ENCODE measurements at places on chromosomes 11 and 22.

GRCh38 chr11:130850185-130850944 lies 65.9 kb downstream of the SNX19 start:
- DNase-seq, result no peak

- no peak for DNase-seq
Observed at GRCh38 chr22:35319244-35319985, 19.7 kb downstream of the TOM1 start.

DNA sequence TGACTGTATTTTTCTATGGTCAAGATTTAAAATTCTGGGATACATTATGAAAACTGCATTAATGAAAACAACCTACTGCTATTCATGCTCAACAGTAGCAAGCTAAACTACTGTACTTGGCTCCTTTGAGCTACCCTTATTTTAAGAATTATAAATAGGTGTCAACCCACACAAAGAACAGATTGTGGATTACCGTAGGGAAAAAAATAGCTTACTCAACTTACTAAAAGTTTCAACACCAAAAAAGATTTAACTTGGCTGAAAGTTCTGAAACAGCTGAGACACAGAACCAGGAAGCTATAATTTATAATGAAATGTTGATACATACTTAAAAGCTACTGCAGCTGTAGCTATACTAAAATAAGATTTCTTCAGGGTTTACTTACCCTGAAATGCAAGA lies 10.1 kb downstream of the LIN7C start:
- no peak for DNase-seq

DNA sequence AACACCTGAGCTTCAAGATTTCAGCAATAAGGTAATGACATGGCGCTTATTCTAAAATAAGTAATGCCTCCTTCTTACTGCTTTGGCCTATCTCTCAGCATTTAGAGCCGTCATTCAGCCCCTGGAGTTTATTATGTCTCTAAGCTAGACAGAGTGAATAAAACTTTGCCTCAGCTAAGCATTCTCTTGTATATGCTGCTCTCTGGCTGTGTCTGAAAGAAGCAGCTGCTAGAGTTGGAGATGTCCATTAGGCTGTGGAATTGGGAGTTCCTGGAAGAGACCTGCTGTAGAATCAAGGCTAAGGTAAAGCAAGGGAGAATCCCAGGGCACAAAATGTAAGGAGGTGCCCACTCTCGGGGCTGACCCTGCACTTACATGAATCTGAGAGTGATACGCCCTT lies 35.5 kb upstream of the TTC12 start:
- DNase-seq, result no peak

GRCh38 chr11:22690871-22691270 lies 24.5 kb downstream of the GAS2 start:
- DNase-seq, result no peak

GRCh38 chr22:33024626-33025025 lies 33.6 kb downstream of the SYN3 start:
- DNase-seq, result no peak

DNA sequence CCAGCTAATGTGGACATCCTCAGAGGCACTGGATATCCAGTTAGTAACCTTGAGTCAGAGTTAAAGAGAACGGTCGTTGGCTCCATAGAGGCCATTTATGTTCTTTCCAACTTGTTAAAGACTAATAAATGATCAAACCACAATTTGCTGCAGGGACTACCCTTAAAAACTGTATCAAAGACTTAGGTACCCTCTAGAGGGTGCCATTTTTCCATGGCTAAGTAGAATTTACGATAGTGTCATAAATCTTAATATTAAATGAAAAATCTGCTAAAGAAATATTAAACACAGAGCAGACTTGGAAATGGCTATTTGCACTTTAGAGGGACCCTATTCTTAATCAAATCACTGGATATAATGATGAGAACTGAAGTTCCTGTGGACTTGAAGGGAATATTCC lies 685.2 kb upstream of the CHORDC1 start:
- no peak for DNase-seq

Data from femur (tissue), 1 donor.